ENCODE measurements at places on chromosomes 11 and 22.

DNA sequence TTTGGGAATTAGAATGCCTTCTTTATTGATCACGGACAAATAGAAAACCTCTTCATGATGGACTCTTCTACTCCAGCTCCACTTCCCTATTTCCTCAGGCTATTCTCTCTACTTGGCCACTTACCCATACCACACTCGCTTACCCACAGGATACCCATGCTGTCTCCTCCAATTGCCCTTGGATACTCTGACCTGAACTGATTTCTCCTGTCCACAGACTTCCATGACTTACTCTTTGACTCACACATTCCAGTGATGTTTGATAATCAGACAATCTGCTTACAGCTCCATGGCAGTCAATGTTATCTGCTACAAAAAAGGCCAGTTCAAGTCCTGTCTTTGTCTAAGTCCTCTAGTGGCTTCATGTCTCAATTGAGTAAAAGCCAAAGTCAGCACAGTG is 292.0 kb upstream of the CTSC start:
- DNase-seq = no peak

- DNase-seq = no peak
These were observed 10.9 kb downstream of the TCIRG1 start for GRCh38 chr11:68049509-68050370.

DNA sequence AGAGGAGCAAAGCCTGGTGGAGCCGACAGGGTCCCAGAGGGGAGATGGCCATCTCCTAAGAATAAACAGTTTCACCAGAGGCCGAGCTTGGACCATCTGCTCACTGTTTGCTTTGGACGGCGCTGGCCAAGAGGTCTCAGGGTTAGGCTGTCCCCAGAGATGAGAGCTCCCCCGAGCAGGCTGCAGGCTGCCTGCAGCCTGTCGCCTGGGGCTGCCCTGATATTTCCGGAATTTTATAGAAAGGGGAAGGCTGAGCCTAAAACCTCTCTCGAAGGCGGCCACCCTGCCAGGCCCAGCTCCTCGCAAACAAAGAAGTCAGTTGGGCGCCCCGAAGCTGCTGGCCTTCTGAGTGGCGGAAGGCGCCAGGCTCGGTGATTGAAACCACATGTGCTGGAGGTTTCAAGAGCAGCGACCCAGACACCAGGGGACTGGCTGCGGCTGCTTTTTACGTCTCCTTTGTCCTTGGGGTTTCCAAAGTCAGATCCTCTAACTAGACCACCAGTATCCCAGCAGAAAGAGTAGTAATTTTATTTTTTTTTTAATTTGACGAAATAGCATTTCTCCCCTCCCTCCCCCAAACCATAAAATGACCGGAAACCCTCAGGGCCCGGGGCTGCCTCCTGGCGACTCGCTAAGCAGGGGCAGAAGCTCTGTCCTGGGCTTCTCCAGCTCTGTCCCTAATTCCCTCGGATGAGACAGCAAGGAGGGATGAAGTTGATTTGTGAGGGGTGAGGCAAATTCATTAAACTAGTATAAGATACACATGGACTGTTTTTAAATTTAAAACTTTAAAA is 57.4 kb downstream of the CLMP start:
- DNase-seq = no peak

- no peak for DNase-seq
These were observed 1.6 kb upstream of the OMP start for GRCh38 chr11:77101043-77101537.

GRCh38 chr22:50200461-50201190 is at the start of gene SELENOO:
SELENOO (plus strand) TSS chr22:50201011; CDS start chr22:50201037, 26 bp downstream.
- peak; percentile 97 for DNase-seq

DNA sequence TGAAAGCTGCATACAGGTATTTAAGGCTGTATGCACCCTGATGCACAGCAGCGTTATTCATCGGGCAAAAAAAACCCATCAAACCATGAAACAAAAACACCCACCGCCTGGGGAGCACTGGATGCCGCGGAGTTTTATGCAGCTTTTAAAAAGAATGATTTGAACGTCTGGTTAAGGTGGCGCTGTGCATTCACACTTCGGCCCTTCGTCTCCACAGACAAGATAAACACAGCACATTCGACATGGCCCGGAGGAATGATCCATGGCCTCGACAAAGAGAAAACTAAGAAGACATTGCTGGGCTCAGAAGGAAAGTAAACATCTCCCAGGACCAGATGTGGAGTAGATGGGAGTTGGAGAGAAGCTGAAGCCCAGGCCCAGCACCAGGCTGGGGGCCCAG is 40.8 kb upstream of the GAL start:
- no peak for DNase-seq

DNA sequence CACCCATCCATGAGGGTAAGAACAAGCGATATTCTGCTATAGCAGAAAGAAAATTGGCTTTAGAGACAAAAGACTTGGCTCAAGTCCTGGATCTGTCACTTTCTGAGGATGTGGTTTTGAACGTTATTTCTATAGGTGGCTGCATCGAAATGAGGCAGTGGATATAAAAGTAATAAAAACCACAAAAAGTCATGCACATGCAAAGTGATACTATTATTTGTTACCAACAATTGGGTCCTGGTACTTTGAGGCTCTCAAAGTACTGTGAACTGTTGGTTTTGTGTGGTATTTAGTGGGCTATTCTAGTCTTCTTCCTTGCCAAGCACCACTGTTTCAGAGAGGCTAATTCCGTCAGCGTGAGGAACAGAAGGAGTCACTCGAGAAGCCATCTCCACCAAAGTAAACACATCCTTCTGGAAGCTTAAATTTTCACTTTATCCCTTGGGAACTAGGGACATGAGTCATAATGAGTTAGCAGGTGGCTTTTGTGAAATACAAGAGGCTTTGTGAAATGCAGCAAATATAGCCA is 13.1 kb downstream of the UBASH3B start:
- DNase-seq = no peak

DNA sequence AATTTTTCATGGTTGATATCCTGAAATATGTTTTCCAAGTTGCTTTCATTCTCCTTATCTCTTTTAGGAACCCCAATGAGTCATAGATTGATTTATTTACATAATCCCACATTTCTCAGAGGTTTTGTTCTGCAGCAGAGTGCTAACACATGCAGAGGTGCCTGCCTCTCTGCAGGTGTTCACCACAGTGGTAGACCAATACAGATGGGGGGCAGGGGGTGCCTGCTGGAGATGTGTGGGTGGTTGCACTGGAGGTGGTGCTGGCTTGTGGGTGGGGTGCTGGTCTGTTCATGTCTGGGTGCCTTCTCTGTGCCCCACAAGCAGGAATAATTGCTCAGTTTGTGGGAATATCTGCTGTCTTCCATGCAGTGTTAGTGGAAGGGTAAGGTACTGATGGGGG is 131.1 kb downstream of the JRKL start:
- DNase-seq = no peak

- DNase-seq = no peak
These were observed 673.3 kb downstream of the CNTN5 start for GRCh38 chr11:99693941-99694492.

DNA sequence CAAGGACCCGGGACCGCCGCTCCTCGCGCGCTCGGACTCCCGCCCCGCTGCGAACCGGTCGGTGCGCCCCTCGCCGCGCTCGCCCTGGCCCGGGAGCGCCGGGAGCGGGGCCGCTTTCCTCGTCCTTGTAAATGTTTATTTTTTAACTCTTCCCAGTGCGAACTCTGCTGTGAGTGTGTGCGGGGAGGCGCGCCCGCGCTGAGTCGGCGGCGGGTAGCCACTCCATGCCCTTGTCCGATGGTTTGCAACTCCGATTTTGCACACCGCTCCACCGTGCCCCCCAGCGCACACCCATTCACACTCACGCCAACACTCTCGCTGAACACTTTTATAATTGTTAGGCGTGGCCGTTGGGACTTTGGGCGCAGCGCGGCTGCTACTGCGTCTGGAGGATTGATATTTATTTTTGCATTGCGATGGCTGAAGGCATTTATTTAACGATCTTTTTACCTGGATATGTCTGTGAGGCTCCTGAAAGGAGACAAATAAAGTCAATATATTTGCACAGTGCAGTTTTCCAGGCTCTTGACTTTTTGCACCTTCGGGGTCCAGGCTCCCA is 1.0 kb downstream of the C11orf96 start:
- no peak for DNase-seq

- no peak for DNase-seq
These were observed 75.4 kb downstream of the MAML2 start for GRCh38 chr11:96267496-96268032.

DNA sequence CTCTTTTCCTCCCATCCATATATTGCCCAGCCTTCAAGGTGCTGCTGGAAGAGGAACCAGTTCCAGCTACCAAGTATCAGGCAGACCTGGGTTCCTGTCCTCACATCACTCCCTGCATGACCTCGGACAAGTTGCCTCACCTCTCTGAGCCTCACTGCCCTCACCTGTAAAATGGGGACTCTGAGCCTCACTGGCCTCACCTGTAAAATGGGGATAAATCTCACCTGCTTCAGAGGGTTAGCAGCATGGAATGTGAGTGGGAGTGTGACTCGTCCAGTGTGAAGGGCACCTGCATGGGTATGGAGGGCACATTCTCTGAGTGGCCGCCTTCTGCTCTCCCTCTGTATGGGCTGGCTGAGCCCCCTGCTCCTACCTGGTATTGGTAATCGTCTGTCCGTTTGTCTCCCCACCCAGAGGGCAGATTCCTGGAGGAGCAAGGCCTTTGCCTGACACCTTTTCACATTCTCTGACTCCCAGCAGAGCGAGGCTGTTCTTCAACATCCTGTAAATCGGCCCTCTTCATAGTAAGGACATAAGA is 3.7 kb downstream of the GRIK4 start:
- no peak for DNase-seq

GRCh38 chr11:1521382-1522080 is 35.0 kb upstream of the MOB2 start:
- DNase-seq = no peak

- no peak for DNase-seq
These were observed 12.4 kb downstream of the TENM4 start for GRCh38 chr11:79428406-79428805.

GRCh38 chr11:94342250-94342649 is 37.9 kb downstream of the IZUMO1R start:
- DNase-seq = no peak

DNA sequence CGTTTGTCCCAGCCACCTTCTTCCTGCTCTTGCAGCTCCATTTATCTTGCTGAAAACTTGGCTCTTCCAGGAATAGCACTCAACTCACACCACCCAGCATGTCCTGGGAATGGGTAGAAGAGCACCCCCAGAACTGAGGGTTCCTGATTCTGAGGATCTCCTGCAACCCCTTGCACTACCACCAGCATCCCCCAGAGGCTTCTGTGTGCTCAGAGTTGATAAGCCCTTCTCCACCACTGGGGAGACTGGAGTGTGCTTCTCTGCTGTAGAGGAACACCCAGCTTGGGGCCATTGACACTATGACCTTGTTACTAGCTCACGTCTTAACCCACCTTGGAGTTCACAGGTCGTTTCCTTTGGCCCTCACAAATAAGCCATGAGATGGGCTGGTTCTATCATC is 121.0 kb downstream of the GRIK4 start:
- DNase-seq = no peak

- DNase-seq = no peak
These were observed 204.3 kb downstream of the TENM4 start for GRCh38 chr11:79236541-79236971.

- no peak for DNase-seq
These were observed 23.4 kb upstream of the NECTIN1 start for GRCh38 chr11:119752345-119752871.

DNA sequence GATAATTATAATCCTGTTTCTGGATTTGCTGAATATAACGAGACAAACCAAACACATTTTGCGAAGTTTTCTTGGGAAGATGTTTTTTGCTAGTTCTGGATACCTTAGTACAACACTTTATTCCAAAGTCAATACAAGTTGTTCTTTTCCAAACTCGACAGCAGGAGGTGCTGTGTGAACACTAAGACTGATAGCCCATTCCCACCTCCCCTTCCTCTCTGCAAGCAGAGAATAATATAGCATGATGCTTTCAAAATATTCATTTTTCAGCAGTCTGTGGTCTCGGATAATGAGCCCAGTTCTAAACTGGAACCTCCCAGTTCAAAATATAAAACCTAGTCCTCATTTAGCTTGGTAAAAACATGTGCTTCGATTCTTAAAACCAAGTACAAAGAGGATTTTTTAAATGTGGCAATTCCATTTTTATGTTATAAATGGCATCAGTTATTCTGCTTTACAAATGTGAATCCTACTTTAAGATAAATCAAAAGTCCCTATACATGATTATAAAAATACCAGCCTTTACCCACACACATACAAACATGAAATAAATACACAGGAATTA is 129.1 kb downstream of the DCDC1 start:
- peak; percentile 87 for DNase-seq

DNA sequence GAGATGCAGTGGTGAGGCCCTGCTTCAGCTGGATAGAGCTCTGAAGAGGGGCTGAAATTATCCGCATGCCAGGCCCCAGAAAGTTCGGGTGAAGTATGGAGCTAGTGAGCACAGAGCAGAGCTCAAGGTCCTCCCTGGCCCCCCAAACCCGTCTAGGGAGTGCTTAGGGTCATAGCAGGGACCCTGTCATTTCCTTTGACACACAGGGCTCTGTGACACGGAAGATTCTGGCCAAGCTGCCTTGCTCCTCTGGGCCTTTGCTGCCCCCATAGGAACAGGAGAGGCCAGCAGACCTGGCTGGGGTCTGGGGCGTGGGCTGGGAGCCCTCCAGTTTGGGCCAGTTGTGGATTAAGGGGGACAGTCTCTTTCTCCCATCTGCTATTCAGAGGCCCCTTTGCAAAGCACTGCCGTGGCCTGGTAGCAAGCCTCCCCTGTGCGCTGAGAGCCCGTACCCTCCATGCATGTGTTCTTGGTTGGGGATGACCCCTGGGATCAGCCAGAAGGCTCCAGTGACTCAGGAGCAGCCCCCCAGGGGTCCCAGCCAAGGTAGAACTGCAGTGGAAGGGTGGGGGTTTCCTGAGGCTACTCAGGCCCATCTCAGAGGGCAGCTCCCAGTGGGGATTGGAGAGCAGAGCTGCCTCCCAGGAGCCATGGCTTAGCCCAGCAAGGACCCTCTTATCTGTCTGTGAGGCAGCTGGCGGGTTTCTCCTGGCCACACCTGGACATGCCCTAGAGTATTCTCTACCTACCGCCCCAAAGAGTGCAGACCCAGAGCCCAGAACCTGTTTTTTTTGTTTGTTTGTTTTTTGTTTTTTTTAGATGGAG is 42.3 kb downstream of the RNF141 start:
- no peak for DNase-seq

DNA sequence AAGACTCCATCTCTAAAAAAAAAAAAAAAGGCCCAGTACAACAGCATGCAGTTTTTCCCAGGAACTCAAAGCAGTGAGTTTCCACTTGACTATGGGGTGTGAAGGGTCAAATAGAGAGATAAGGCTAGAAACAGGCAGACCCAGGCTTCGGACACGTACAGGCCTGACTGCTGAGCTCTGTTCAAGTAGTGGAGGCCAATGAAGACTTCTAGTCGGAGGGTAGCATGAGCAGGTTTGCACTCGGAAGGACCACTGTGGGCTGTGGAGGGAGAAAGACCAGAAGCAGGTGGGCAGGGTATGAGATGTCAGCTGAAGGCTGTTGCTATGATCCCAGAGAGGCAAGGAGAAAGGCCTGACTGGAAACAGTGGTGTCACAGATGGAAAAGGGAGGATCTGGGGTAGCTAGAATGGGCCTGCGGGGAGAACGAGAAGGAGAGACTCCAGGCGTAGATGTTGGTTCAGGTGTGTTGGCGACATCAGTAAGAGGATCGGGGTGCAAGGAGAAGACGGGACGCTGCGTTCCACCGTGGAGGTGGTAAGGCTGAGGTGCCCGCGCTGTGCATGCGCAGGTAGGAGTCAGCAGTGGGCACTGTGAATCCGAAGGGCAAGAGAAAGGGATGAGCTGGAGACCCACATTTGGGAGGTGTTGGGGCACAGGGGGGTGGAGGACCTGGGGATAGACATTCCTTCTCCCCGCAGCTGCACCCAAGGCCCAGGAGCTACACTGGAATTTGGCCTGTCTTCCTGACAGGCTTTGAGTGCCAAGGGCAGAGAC is 49.4 kb upstream of the RAB1B start:
- DNase-seq = no peak

- no peak for DNase-seq
These were observed 17.8 kb upstream of the CCDC179 start for GRCh38 chr11:22878039-22878438.

Measured in spinal cord (tissue), 10 donors.